ENCODE measurements at places on chromosomes 5 and 9.

- no peak for DNase-seq
These were observed 115.2 kb downstream of the SIL1 start for GRCh38 chr5:139082813-139083498.

- DNase-seq, result no peak
These were observed 50.8 kb downstream of the PBX3 start for GRCh38 chr9:125797930-125798329.

DNA sequence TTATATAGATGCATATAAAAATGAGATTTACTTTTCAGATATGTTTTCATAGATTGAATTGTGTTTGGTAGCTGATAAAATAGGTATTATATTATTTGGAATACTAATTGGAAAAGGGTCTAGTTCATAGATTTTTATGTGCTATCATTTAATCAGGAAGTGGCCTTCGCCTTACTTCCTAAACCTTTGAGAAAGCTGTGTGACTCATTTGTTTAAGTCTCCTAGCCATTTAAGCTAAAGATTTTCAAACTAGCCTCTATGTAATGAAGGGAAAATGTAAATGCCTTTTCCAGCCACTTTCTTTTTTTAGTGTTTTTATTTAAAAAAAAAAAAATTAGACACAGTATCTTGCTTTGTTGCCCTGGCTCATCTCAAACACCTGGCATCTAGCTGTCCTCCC lies 97.5 kb downstream of the DMXL1 start:
- DNase-seq, result no peak

DNA sequence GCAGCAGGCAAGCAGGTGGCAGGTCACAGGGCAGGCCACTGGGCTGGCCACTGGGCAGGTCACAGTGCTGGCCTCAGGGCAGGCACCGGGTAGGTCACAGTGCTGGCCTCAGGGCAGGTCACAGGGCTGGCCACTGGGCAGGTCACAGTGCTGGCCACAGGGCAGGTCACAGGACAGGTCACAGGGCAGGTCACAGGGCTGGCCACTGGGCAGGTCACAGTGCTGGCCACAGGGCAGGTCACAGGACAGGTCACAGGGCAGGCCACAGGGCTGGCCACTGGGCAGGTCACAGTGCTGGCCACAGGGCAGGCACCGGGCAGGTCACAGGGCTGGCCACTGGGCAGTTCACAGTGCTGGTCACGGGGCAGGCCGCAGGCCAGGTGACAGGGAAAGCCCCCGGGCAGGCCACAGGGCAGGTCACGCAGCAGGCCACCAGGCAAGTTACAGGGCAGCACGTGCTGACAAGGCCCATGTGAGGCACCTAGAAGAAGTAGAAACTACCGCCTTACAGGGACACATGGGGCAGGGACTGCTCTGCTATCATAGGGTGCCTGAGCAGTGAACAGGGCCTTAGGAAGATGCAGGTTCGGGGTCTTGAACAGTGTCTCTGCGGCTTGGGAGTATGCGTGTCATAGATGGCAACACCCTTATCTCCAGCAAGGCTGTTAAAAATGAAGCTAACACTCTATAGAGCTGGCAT lies 18.6 kb upstream of the MED10 start:
- DNase-seq, result no peak

GRCh38 chr5:33153831-33154230 lies 286.9 kb upstream of the TARS1 start:
- no peak for DNase-seq

DNA sequence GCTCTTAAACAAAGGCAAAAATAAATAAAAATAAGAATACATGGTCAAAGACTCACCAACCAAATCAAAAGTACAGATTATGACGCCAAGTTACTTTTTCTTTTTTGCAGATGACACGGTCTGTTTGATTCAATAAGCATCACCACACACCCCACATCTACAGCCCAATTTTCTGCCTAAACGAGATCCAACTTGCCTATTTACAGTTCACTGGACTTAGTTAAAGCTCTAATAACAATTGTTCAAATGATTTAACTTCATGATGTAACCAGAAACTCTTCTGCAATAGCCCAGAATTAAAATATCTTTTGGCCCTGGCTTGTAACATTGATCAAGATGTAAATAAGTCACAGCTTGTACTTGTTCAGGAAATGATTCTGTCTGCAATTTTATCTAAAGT lies 590.3 kb upstream of the C9orf72 start:
- DNase-seq, result no peak

DNA sequence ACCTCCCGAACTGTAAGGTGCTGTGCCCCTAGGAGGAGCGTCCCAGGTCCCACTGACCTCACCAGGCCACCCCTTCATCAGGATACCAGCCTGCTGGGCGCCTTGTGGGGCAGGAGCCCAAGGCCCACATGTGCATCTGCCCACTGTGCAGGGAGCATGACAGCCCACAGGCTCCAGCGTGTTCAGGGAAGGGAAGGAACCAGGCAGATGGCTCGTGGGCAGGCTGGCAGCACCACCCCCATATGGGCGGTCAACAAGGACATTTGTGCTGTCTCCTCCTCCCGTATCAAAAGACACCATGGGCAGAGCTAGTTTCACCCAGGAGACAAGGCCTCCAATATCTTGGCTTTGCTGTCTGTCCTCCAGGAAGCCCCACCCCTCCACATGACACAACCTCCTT lies 85.5 kb upstream of the PPP1R26 start:
- no peak for DNase-seq

DNA sequence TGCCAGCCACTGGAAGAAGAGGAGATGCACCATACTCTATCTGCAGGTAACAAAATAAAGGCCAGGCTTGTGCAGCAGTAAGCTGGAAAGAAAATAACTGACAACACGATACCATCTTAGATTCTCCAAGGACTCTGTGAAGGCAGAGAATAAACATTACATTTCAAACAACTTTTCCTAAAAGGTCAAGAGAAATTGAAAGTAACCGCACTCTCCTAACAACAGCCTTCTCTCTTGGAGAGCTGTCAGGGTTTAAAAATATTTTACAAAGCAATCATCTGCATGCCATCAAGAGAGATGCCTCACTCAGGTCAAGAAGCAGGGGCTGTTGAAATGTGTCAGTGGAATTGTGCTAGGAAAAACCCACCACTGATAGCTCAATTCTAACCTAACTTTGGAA lies 13.5 kb upstream of the TTLL11 start:
- no peak for DNase-seq

- DNase-seq, result no peak
These were observed 8.9 kb upstream of the MRNIP start for GRCh38 chr5:179867476-179867875.

GRCh38 chr9:14303100-14303499 lies 10.8 kb downstream of the NFIB start:
- DNase-seq, result no peak
